Left renal pelvis (tissue), 4 donors: ENCODE measurements at places on chromosomes 11 and 22. TPM values are rescaled to one million over a fixed set of nuclear protein-coding genes. Genes with fewer than 3 reads are reported as not detected.

The C11orf87 gene
- 1.6 TPM for polyA plus RNA-seq

The INS gene
- polyA plus RNA-seq: not detected

The MARK2 gene
- 38.2 TPM for polyA plus RNA-seq

The SLC22A6 gene
- 13.6 TPM for polyA plus RNA-seq

The CD82 gene
- polyA plus RNA-seq: 13.8 TPM
